ENCODE measurements at places on chromosomes 11 and 22.

- DNase-seq, result no peak
These were observed 1.7 kb downstream of the PPFIBP2 start for GRCh38 chr11:7515447-7515886.

- DNase-seq, result peak; percentile 13
These were observed 93.1 kb upstream of the ZC3H12C start for GRCh38 chr11:110000031-110000502.

DNA sequence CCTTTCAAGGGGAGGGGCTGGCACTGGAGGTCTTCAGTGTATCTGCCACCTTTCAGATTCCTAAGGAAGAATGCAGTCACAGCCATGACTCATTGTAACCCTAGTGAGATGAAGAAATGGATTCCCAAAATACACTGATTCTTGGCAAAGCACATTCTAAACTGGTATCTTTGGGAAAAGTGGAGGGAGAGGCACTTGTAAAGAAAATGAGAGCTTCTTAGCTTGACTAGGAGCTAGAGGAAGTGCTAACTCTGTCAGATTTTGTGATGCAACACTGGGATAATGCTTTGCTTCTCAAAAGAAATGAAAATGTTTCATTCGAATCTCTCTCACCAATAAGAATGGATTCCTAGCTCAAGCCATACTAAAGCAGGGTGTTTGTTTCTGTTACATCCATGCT, 14.3 kb downstream of the NRIP3 start:
- no peak for DNase-seq

DNA sequence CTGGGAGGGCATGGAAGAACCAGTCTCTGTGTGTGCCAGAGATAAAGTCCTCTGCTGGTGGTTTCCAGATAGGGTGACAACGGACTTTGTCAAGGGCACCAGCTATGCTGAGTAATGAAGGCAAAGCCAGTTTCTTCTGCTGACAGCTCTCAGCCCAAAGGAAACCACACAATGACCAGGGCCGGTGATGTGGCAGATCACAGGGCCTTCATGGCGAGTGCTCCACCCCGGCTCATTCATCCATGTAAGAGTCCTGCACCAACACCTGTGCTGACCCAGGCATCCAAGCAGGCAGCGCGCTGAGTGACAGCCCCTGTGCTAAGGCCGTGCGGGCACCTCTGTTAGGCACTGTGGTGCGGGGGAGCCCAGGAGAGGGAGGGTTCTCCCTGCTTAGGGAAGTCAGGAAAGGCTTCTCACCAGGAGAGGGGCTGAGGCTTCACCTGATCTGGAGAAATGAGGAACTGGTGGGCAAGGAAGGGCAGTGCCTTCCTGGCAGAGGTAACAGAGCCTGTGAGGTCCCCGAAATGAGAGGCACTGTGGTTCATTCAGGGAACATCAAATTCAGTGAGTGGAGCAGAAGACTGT, 33.8 kb downstream of the TP53I11 start:
- DNase-seq, result no peak

DNA sequence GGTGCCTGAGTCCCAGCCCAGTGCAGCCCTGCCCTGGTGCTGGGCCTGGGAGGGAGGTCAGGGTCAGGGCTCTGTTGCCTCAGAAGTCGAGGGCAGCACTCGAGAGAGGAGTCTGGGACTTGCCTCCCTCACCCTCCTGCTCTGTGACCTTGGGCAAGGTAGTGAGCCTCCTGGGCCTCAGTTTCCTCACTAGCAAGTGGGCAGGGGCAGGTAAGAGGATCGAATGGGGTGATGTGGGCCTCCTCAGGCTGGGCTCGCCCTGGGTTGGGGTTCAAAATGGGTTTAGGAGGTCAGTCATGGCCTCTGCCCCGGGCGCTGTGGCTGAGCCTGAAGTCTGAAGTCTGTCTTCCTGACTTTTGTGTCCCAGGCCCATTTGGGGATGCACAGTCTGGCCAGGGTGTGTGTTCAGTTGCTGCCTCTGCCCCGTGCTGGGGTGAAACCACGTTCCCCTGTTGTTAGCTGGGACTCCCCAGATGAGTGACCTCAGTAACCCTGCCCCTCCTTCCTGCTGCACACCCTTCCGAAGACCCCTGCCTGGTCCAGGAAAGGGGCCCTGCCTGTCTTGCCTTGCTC, 40.9 kb upstream of the CELSR1 start:
- no peak for DNase-seq

DNA sequence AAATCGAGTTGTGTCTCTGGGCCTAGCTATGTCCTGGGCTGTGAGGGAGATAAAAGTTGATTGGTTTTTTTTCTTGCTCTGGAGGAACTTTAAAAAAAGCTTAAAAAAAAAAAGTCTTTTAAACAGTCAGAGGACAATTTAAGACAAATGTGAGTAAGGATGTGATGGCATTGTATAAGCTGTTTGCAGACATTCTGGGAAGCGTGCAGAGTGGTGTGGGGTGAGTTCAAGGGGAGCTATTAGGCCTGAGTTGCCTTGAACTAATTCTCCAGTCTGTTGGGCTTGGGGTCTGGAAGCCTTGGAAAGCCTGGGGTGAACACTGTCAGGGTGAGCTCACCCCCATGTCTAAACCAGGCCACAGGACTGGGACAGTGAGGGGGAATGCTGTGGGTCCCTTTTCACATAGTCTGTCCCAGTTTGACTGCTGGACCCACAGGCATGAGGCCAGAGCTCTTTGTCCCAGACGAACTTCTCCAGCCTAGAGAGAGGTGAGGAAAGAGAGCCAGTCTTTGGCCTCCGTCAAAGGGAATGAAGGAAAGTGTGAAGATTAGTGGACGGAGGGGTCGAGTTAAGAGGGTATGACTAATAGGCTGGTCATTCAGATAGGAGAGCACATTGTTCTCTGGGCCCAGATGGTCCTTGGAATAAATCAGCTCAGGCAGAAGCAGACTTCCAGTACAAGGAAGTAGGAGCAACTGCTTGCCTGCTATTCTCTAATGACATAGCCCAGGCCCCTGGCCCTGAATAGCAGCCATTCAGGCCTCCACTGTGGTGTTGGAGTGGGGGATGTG, 76.4 kb upstream of the NNMT start:
- DNase-seq, result no peak

DNA sequence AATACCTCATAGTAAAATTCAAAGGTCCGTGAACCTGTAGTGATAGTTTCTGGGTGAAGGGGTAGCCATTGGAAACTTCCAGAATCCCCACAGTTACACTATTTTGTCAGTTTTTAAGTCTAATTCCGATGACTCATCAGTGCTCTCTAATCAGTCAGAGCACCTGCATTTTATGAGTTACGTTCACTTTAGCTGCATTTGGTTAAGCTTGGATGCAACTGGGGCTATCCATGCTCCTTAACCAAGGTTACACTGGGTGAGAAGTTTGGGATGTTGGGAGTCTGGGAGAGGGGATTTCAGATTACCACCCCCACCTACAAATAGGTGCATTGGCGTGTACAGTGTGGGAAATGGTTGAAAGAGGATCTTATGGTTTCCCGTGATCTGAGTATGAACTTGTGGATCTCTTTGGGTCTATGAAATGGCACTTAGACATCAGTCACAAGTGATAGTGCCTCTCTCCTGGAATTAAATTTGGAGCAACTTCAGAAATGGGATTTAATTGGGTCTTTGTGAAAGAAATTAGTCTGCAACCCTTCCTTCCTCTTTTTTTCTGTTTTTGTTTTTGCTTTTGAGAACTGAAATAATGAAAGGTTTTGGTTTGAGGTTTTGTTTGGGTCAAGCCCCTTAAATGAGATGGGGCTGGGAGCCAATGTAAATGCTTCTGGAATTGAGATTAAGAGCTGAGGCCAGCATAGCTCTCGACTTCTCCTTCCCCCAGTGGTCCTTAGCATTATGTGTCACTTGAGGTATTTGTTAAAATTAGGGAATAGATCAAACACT, 31.5 kb downstream of the EHF start:
- no peak for DNase-seq

DNA sequence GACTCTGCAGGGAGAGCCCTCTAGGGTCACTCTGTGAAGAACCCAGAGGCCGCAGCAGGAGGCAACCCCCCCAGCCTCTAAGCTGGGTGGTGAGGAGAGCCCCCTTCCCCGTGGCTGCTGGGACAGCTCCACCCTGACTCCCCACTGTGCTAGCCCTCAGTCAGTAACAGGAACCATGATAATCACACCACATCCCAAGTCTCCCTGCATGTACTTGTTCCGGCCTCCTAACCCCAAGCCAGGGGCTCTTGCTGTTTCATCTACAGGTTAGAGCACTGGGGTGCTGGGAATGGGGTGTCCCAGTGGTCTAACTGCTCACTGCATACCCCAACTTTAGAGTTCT, 26.9 kb downstream of the ARVCF start:
- no peak for DNase-seq

DNA sequence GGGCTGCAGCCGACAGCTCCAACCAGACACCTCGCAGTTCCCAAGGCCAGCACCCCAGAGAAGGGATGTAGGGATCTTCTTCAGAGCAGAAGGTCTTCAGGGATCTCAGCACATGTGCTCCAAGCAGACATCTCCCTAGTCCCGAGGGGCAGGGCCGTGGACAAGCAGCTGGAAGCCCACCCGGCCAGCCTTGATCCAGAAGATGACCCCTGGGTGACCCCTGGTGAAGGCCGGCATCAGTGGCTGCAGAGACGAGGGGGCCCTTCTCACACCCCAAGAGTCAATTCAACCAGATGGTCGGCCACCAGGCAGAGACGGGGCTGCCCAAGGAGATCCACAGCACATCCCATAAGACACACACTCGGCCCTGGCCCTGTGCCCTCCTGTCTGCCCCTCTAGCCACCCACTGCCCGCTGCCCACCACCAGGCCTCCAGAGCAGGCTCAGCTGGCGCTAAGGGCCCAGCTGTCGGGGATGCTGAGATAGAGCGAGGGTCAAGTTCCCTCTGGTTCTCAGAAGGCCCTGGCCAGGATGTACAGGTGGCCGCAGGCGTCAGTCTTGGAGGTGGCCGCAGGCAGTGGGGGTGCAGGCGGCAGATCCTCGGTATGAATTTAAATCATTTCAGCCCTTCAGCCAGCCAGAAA, 168.3 kb downstream of the BRD1 start:
- no peak for DNase-seq

DNA sequence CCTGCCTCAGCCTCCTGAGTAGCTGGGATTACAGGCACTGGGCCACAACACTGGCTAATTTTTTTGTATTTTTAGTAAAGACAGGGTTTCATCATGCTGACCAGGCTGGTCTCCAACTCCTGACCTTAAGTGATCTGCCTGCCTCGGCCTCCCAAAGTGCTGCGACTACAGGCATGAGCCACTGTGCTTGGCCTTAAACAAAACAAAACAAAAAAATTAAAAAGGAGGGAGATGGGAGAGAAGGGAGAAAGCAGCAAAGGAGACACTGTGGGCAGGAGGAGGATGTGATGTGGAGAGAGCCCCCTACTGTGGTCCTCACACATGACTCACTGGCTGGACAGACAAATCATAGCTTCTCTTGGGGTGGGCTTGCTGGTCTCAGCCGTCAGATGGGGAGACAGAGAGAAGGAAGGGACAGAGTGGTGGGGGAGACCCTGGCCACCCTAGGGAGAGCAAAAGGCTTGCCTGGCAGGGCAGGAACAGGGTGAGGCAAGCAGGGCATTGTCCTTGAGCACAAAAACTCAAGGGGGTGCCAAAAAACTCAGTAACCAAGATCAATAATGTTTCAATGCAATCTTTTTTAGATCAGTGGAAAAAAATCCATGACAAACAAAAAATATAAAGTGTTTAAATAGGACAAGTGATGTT, 31.6 kb downstream of the TPST2 start:
- no peak for DNase-seq

- DNase-seq, result no peak
These were observed 11.8 kb downstream of the LRP5 start for GRCh38 chr11:68324241-68324640.

- no peak for DNase-seq
These were observed 315.3 kb upstream of the LUZP2 start for GRCh38 chr11:24181395-24182047.

DNA sequence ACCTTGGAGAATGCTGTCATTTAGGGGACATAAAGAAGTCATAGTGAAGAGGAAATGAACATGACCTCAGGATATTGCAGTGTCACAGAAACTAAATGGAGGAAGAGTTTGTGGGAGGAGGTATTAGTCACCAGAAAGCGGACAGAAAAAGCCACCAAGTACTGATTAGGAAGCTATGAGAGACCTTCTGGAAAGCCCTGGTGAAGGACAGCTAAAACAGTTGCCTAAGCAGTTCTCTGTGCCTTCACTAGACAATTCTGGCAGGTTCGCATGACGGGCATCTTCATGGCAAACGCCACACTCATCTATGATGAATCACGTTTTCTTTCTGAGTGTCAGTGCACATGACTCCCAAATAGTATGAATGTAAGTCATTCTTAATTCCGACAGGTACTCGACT, 325.8 kb downstream of the C11orf87 start:
- no peak for DNase-seq

DNA sequence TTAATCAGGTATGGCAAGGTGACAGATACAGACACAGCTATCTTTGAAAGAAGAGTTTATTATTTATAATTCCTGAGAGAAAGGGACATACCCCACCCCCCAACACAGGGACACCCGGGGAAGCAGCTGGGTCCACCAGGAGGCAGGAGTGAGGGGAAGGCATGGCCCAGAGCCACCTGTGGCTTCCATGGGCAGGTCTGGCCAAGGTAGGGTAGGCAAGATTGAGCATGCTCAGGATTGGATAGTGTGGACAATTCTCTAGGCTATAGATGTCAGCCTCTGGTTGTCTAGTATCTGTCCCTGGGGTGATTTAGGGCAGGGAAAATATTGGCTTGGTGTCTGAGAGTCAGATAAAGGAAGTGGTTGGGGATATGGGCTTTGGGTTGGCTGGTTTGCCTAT, 27.5 kb upstream of the SMIM35 start:
- no peak for DNase-seq

DNA sequence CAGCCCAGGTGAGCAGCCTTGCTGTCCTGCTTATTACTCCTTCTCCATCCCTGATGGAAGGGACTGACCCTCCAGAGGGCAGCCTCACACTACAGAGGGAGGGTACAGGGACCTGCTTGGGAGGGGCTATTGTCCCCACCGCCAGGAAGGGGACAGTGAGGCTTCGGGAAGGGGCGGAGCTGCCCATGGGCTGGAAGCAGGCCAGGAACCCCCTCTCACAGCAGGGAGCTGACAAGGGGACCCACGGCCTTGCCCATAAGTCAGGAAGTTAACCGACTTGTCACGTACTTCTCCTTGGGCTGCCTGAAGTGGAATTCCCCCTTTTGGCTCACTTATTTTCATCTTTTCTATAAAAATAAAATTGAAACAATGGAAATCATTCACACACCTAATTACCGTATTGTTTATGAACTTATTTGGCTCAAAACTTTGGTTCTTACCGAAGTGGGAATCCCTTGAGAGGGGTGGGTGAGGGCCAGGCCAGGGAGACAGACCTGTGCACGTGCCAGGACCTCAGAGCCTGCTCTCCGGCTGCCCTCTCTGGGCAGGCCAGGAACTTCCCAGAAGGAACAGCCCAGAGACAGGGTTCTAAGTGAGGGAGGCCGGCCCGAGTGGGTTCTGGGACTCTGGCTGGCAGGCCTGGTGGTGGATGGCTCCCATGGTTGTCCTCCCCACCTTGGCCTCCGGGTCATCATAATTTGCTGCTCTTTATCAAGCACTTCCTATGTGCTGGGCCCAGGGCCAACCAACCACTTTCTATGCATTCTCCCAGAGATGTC, 5.8 kb downstream of the MGAT3 start:
- DNase-seq, result no peak

GRCh38 chr11:64865286-64866172, 12.9 kb downstream of the EHD1 start:
- DNase-seq, result no peak

Data from CD4-positive, alpha-beta T cell treated with Interleukin-10 for 1 hour (primary cell).